ENCODE measurements at places on chromosomes 2 and 18.

- no peak for DNase-seq
These were observed 25.9 kb downstream of the DPP10 start for GRCh38 chr2:114468343-114468742.

DNA sequence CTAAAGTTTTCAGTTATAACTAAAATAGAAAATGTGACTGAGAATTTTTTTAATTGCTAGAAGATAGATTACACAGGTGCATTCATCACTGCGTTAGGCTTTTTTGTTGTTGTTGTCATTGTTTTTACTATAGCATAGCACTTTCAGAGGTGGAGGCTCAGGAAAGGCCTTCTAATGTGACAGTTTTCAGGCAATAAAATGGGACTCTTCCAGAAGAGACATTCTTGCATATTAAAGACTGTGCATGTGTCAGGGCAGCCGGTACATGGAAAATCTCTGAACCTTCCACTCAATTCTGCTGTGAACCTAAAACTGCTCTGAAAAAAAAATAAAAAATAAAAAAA, 175.2 kb downstream of the METTL4 start:
- DNase-seq: no peak

GRCh38 chr18:73535189-73535588, 612.4 kb downstream of the FBXO15 start:
- DNase-seq: no peak

GRCh38 chr2:220246386-220246785, 619.0 kb downstream of the SLC4A3 start:
- DNase-seq: no peak

- DNase-seq: no peak
These were observed 1.2 kb downstream of the CDK15 start for GRCh38 chr2:201807452-201807999.

GRCh38 chr18:74540652-74541421, 6.5 kb downstream of the CNDP1 start:
- no peak for DNase-seq

GRCh38 chr2:55869637-55870325, 53.8 kb downstream of the EFEMP1 start:
- no peak for DNase-seq

DNA sequence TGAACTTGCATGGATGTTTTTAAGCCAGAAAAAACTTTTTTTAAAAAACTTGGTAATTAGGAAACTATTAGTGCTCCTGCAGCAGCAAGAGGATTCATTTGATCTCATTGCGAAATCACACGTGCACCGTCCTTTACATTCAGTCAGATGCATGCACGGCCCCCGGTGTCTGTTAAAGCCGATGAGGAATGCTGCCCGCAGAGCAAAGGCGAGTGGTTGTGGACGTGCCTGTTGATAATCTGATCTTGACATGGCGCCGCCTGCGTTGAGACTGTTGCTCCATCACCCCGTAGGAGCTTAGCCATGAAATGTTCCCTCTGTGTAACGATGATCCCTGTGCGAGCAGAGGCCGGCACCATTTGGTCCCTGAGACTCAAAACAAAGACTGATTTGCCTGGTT, 300.0 kb downstream of the GBX2 start:
- no peak for DNase-seq

DNA sequence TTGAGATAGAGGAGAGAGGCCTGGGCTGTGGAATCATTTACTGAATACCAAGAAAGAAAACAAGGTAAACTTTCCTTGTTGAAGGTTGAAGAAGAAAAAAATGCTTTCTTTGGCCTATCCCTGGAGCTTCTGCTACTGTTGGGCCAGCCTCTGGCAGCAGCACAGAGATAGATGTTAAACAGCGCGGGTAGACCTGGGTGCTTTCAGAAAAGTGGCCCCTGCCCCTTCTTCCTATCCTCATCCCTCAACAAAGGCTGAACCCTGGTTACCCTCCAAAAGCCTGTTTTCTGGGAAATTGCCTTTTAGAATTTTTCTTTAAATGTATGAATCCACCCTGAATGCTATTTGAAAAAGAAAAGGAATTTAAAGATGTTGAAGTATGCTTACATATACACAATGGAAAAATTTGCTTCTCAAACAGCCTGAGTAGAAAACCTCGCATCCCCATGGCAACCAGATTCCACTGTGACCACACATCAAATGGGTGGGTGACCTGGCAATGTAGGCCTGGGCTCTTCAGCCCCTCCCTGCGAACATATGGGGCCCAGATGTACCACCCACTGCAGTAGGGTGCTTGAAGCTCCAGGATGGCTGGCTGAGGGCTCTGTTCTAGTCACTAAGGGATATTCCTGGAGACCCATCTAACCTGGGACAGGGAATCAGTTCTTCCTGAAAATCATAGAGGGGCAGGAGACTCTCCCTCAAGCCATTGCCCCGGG, 23.4 kb upstream of the CHRNA1 start:
- no peak for DNase-seq

DNA sequence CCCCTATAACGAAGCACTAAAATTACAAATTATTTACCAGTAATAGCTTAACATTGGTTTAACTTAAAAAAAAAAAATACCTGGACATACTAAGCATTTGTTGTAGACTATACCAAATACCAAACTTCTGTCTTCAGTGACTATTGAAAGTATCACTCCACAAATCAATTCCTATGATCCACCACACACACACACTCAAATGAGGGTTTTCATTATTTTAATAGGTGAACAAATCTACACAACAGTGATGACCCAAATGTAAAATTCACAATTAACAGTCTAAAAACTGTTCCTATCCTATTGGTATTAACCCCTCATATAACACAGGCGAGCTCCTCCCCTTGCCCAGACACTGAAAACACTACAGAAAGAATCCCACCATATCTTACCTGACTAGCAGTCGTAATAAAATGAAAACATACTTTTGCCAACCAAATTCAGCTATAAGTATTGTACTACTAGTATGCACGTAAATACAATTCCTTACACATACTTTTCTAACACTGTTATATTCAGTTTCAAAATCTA, 2.5 kb downstream of the SP3 start:
- DNase-seq: no peak
